Brain pericyte (primary cell): ENCODE measurements at places on chromosomes 2 and 18.

DNA sequence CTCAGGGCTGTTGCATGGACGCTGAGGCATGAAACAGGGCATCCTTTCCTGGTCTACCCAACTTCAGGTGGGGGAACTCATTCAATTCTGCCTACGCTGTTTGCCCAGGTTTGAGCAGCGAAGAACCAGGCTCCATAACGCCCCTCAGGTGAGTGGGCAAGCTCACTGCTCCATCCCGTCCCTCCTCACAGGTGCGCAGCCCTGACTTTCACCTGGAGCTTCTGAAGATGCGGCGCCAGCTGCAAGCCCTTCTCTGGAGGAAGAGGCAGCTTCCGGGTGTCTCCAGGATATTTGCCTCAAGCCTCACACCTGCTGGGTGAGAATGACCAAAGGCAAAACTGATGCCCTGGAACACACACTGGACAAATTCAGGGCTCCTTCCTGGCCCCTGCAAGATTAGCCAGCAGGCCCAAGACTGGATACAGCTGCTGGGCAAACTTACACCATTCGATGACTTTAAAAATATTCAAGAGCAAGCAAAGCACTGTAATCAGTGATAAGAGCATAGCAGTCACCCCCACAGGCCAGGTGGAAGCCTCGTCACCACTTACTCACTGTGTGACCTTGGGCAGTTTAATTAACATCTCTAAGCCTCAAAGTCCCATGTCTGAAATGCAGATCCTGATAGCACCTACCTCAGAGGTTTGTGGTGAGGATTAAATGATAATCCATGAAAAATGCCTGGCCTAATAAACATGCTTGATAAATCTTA, 97.7 kb downstream of the GYPC start:
- DNase-seq: no peak

- DNase-seq: no peak
Observed at GRCh38 chr2:34388446-34388845, 789.3 kb upstream of the FAM98A start.

DNA sequence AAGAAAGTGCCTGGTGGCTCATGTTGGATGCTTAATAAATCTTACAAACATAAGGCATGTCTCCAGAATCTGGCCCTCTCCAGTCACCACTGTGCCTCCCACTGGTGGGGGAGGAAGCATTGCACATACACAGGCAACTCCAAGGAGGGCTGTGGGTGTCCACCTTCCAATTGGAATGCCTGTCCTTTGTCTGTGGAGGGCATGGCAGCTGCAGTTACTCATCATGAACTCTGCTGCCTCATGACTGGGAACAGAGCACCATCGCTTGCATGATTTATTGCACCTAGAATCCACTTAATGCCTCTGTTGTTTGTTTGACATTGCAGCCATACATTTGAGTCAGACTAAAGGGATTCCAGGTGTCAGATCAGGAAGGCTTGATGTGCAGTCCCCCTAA, 278.9 kb downstream of the PRKCE start:
- DNase-seq: no peak

DNA sequence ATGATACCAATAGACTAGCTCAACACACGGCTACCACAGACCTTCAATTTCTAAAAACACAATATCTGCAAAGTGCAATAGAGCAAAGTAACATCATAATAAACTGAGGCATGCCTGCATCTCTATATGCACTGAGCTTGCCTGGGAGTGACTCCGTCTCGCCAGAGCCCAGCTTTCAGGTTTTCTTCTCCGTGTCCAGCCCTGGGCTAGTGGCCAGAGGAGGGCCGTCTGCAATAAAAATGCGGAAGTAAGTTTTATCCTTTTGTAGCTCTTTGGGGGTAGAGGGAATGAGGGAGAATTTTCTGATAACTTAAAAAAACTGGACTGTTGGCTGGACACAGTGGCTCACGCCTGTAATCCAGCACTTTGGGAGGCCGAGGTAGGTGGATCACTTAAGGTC, 41.0 kb upstream of the GPR17 start:
- no peak for DNase-seq

GRCh38 chr18:49206717-49207116, 253.7 kb downstream of the DYM start:
- DNase-seq: no peak

- no peak for DNase-seq
Observed at GRCh38 chr2:179191110-179191509, 73.5 kb downstream of the SESTD1 start.

DNA sequence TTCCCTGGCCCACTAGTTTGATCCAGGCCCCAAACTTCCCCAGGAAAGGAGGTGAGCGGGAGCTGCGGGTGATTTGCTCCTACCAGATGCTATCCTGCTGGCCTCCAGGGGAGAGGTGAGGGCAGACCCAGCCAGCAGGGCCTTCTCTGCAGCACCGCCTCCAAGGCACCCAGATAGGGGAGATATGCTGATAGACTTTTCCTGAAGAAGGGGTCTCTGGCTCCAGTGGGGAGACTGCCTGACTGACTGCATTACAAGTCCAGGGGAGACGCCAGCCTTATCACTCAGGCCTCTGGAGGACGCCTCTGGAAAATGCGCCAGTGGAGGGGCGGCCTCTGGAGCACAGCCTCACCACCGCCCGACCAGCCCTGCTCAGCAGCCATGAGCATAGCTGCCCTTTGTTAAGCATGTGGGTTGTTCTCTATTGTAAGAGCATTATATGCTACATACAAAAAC, 60.6 kb upstream of the SMAD7 start:
- DNase-seq: no peak

- DNase-seq: no peak
Observed at GRCh38 chr2:85814802-85815550, 61.2 kb downstream of the ATOH8 start.

DNA sequence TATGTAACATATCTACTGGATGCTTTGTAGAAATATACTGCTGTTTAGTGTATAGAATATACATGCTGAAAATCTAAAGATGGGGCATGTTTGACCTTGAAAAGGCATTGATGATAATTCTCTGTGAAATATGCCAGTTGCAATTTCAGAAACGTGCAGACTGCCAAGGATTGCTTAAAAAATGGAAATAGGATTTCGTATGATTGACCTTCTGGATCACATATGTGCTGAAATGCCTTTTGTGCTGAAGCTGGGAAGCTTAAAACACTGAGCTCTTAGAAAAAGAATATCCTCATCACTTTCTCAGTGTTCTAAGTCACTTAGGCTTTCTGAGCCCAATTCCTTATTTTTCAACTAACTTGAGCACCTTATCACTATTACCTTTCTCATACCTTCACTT, 14.3 kb downstream of the NYAP2 start:
- DNase-seq: no peak
